Stimulated activated CD4-positive, alpha-beta T cell treated with anti-CD3 and anti-CD28 coated beads, Interleukin-4, amount 100 ng/mL, for 4 hours (primary cell): ENCODE measurements at places on chromosomes 3 and 15.

DNA sequence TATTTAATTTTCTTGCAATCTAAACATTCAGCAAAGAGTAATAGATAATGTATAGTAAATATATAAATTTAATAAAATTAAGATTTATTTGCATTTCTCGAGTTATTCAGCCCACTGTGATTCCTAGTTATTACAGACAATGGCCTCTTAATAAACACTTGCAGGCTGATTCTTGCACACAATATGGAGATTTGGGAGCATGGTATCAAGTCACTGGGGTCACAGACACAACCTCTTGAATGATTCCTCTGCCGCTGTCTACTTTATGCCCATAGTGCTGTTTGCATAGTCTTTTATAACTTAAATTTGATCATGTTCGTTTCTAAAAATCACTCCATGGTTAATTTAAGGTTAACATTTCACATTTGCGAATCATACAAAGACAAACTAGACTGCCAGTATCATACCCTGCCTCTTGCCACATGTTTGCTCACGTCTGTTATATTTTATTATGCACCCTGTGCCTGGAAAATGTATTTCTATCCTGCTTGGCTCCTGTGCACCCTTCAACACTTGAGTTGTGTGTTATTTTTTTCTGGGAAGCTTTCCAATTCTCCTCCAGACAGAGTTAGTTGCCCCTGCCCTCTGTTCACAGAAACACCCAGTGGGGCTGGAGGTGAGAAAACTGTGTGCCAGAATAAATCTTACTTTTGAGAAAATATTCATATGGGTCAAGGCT lies 206.3 kb upstream of the ROBO1 start:
- DNase-seq, result no peak

- no peak for DNase-seq
Observed at GRCh38 chr15:38894243-38894948, 329.8 kb upstream of the RASGRP1 start.

DNA sequence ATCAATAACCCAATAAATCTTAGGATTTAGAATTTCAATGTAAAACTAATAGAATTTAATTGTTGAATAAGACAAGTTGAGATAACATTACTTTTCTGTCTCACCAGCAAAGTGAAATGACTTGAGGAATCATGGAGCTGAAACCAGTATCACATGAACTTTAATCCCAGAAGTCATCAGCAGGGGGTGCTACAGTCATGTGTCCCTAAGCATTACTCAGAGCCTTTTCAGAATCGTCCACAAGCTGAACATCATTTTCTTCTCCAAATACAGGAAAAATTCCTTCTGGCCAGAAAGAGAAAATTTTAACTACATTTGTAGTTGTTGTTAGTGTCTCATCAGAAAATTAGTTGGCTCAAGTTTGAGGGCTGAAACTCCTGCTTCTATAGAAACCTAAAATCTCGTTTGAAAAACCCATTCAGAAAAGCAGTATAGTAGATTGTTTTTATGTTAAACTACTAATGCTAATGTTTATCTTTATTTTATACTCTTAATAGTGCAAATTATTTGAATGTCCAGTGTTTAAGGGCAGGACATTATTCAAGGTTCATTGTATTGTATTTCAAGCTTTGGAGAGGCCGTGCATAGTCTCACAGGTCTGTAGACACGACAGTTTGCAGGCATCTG lies 384.1 kb downstream of the PLOD2 start:
- DNase-seq, result no peak

- no peak for DNase-seq
Observed at GRCh38 chr3:29138171-29138570, 142.7 kb upstream of the RBMS3 start.

DNA sequence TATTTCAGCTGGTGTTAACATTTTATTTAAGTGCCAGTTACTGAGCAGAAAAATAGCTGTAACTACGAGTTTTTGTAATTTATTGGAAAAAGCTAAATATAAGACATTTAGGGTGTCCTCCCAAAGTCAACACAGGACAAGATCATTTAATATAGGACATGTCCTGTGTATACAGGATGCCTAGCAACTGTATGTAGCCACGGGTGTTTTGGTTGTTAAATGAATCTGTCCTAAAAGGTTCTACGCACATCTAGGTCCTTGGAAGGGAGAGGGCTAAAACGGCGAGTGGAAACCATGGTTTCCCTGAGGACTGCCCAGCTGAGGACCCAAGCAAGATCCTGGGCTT lies 565 bp upstream of the ZNF621 start:
- no peak for DNase-seq

DNA sequence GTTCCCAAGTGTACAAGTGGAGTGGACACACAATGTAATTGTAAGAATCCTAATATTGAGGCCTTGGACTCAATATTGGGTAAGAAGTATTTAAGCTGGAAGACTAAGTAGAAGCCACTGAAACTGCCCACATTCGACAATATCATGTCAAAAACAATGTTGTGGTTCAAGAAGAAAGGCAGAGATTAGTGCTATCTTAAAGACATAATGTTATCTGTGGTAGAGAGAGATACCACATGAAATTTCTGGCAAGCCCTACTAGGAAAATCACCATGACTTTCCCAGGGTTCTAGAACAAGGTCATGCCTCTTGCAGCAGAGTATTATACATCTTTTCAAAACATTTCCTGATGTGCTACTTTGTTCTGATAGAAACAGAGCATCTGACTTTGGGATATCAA lies 192.6 kb downstream of the RAP2B start:
- DNase-seq, result no peak

DNA sequence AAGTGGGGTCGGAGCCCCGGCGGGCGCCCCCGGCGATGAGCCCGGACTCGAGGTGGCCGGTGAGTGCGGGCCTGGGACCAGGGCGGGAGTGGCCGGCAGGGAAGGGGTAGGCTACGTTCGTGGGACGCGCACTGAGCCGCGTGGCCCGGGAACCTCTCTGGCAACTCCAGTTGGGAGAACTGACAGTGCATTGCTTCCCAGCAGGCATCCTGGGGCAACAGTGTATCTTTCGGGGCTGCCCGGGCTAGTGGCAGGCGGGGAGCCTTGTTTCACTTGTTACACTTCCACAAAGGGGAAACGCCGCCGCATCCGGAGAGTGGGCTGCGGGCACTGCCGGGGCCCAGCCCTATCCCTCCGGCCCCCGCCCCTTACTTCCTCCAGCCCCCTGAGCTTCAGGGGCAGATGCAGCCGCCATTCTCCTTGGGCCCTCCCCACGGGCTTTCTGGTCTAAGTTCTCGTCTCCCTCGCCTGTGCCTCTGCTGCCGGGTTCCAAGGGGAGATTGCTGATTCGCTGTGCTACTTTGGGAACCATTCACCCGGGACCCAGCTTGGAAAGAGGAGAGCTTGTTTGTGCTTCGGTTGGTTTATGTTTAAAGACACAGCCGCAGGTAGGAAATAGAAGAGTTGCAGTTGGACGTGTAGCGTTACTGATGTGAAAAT lies 675 bp downstream of the BRPF1 start:
- peak; percentile 25 for DNase-seq

DNA sequence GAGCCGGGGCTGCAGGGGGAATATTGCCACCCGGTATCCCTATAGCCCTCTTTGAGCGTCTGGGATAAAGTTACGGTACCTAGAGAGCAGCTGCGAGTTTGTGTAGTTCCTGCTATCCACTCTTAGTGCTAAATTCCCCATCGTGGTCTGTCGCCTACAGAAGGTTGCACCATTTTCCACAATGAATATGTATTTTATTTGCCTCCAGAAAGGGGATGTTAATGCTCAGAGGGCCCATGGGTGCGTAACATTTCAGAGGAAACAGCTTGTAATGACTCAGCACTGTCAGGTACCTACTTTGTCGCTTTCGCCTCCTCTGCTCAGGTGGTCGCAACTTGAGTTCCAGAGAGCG lies 1.1 kb downstream of the SLCO3A1 start:
- peak; percentile 59 for DNase-seq

DNA sequence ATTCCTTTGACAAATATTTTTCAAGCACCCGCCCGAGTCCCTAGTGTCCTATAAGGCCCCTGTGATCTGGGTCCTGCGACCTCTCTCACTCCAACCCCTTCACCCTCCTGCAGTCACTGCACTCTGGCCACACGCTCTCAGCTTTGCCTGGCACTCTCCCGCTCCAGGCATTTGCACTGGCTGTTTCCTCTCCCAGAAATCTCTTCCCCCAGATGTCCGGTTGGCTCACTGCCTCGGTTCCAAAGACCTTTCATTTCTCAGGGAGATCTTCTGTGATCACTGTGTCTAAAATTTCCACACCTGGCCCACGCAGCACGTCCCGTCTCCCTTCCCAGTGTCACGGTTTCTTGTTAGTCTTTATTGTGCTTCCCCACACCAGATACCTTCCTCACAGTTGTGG lies 97.4 kb downstream of the WNT7A start:
- DNase-seq, result no peak
